ENCODE measurements at places on chromosomes 1 and 21.

GRCh38 chr1:150409504-150410362, 45.8 kb downstream of the RPRD2 start:
- no peak for DNase-seq

DNA sequence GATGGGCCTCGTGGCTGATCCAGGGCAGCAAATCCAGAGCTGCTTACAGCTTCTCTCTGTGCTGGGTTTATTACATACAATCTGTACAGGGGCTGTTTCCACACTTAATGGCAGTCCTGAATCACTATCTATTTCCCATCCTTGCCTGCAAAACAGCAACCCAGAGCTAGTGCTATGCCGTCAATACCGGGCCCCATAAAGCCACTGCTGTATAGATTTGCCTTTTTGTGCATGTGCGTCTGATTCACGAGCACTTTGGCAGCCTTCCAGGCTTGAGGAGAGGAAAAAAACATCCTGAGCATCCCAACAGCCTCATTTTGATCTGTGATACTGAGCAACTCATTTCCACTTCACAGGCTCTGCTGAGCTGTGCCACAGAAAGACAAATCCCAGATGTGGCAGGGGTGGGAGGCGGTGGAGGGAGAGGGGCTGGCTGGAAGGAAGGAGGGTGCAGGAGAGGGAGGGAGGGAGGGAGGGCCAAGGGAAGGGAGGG, 65.2 kb upstream of the TARBP1 start:
- DNase-seq: peak; percentile 95

- no peak for DNase-seq
Measured at GRCh38 chr1:175186433-175187160, 6.0 kb downstream of the KIAA0040 start.

DNA sequence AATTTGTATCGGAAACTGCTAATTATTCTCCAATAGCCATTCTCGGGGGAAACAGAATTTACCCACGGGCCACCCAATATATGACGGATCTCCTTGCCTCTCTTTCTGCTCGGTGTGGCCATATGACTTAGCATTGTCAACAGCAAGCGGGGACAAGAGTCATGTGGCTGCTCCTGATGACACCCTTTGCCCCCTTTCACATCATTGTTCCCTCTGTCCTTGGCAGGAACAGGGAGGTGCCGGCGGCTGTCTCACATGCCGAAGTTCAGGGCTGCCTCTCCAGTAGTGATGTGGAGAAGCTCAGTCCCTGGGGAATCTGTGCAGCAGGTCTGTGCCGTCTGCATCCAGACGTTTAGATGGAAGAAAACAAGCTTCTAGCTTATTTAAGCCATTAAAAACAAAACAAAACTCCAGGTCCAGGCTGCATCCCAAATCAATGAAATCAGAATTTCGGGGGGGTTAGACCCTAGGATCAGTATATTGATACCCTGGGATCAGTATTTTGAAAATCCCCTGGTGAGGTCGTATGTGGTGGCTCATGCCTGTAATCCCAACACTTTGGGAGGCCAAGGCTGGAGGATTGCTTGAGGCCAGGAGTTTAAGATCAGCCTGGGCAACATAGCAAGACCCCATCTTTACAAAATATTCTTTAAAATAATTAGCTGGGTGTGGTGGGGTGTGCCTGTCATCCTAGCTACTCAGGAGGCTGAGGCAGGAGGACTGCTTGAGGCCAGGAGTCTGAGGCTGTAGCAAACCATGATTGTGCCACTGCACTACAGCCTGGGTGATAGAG, 10.8 kb downstream of the MYOM3 start:
- DNase-seq: no peak

- no peak for DNase-seq
Measured at GRCh38 chr1:205441716-205442050, 14.2 kb downstream of the BLACAT1 start.

DNA sequence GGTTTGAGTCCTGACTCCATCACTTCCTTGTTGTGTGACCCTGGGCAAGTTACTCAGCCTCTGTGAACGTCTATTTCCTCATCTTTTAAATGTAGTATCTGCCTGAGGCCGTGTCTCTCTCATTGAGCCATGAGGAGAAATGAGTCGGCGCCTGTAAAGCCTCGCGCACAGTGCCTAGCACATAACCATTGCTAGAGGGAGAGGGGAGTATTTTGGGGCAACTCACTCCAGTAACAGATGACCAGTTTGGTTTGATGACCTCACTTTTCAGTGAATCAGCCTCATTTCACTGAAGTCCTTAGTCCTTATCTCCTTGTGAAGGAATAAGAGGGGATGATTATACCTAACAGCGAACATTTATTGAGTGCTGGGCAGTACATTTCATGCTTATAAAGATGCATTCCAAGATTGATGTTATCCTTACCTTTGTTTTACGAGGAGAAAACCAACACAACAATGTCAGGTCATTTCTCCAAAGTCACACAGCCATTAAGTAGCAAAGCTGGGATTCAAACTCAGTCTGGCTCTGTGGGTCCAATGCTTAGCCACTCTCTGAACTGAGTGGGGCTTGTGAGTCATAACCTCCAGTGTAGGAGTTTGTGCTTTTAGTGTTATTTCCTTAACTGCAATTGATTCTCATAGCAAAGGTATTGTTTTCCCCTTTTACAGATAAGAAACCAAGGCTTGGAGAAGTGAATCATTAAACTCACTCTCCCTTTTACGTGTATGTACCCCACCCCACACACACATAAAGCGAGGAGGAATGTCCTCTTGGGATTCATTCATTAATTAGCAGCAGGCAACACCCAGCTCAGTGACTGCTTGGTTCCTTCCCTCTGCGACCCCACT, 25.9 kb downstream of the KCNC4 start:
- DNase-seq: peak; percentile 18

DNA sequence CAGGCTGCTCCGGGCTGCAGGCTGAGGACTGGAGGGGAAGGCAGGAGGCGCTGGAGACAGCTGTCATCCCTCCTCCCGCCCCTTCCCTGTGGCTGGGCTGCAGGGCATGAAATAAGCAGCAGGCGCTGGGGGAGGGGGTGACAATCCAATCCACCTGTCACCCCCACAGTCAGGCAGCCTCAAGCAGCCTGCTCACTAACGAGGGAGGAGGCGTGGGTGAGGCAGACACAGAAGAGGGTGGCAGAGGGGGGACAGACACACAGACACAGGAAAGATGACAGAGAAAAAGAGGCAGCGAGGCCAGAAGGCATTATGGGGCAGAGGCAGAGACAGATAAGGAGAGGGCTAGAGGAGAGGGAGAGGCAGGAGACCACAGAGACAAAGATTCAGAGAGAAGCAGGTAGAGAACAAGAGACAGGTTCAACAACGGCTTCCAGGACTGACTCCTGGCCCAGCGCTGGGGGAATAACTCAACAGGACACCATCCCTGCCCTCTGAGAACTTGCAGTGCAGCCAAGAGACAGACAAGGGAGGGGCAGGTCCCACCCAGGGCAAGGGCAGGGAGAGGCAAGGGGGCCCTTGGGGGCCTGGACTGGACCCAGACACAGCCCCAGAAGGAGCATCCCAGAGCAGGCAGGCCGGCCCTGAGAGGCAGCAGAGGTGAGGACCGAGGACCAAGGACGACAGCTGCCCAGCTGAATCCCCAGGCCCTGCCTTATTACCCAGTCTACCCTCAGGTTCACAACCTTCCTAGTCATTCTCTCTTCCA, 11.2 kb downstream of the MEF2D start:
- DNase-seq: no peak

DNA sequence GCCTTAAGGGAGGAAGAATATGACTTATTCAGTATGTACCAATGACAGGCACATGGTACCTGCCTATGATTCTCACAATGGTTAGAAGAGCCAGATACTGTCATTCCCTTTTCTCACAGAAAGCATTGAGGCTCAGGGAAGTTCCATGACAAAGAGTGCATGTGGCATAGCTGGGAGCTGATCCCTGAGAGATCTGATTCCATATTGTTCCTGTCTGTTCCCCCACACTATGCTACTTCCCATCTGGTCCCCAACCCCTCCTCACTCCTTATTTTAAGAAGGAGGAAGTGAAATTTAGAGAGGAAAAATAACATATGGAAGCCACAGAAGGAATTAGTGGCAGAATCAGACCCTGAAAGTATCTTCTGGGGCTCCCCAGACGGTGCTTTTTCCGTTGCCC, 500.0 kb downstream of the PLPP3 start:
- no peak for DNase-seq

DNA sequence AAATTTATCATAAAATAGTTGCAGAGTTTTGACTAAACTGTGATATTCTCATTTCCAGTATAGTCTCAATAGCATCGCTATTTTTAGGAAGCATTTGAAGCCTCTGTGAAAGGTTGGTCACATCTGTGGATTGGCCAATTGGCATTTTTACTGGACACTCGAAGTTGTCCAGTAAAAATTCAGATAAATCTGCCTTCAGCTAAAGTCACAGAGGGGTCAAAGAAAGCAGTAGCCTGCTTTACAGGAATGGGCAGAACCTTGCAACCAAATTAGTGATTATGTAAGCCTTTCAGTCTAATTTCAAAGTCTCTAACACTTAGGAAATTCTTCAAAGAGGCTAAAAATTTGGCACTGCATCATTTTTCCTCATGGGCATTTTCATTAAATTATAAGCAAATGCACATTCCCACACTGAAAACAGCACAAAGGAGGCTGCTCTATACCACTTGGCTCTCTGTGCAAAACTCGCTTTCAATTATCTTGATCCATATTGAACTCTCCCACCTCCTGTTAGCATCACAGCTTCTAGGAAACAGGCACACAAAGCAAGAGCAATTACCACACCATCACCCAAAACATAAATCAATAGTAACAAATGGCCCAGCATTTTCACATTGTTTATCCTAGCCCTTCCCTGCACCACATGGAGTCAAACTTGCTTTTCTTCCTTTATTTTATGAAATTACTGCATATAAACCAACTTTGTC, 318.5 kb upstream of the DUSP10 start:
- DNase-seq: no peak

GRCh38 chr1:205009670-205010069, 33.3 kb upstream of the CNTN2 start:
- no peak for DNase-seq

DNA sequence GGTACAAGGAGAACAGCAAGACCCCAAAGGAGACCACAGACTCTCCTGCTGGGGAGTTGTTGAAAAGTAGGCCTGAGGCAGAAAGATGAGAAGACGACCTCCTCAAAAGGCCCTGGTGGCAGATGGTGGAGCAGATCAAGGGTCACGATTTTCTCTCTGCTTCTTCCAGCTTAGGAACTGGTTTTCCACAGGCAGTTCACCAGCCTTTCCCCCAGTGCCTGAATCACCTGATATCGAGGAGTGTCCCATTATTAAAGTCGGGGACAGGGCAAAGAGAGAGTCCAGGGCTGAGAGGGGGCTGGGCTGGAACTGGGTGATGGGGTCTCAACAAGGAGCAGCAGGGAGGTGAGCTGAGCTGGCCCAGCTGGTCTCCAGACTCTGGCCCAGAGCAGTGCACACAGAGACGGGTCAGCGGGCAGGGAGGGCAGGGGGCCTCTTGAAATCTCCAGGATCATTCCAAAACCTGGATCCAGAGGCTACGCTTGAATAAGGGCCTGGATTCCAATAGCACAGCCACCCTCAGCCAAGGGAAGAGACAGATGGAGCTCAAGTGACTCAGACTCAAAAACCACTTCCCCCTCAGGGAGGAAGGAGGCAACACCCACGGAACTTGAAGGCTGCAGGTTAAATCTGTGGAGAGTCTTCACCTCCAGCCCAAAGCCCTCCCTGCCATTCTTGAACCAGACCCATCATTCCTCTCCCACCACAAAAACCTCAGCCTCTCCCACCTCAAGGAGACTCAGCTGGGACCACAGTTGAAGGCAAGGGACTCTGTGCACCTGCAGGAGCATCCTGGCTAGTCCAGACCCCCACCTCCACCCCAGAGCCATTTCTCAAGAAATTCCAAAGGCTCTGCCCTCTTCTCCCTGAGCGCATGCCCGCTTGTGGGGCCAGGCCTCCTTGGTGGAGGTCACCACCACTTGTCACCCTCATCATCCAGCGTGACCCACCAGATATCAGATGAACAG, at the start of gene S100A5:
Gene S100A5 (minus strand): TSS at position 541 of the 968 bp plus-strand sequence. CDS start 743 bp downstream, outside the sequence.
- DNase-seq: no peak

DNA sequence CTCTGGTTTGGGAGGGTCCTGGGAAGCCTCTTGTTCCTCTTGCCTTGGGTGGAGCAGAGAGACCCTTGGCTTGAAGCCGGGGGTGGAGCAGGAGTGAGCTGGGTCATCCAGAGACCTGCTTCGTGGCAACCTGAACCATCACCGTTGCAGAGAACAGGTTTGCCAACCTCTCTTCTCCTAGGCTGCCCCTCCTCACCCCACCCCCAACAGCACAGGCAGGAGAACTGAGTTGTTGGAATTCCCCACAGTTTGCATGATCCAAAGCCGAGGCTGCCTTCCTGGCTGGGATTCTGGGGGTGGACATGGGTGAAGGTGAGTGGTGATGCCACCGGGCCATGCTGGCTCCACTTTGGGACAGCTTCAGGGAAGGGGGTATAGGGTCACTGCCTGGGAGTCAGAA, 2.2 kb downstream of the WNT4 start:
- no peak for DNase-seq

DNA sequence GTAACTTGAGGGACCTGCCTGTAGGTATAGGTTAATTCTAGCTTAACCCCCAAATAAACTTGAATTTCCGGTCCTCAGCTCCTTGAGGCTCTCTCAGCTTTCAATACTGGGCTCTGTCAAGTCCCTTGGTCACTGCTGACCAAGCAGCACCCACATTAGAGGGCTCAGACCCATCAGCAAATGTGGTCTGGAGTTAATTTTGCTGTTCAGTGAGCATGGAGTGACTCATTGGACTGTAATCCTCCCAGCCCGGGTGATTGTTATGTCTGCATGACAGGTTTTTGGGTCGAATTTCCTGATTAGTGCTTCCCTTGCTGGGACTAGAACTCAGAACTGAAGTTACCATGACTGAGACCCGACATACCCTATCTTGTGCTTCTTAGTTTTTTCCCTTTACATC, 130.6 kb downstream of the URB2 start:
- DNase-seq: peak; percentile 75

GRCh38 chr1:52978045-52978444, 51.0 kb downstream of the SCP2 start:
- DNase-seq: no peak

- DNase-seq: no peak
Measured at GRCh38 chr1:206907304-206907991, 10.2 kb downstream of the IL24 start.

DNA sequence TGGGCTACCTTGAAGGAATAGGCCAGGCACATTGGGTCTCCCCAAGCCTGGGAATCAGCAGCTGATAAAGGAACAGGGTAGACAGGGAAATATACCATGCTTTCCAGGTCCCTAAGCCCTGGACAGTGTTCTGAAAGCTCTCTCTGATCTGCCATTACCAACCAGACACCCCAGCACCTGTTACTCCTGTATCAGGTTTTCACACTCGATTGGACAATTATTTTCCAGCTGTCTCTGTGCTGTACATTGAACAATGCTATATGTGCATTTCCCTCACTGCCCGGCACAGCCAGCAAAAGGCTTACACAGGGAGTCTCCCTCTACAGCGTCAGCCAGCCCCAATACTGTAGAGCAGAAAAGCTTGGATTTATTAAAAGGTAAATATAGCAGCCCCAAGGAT, 4.7 kb downstream of the CFAP45 start:
- DNase-seq: no peak

DNA sequence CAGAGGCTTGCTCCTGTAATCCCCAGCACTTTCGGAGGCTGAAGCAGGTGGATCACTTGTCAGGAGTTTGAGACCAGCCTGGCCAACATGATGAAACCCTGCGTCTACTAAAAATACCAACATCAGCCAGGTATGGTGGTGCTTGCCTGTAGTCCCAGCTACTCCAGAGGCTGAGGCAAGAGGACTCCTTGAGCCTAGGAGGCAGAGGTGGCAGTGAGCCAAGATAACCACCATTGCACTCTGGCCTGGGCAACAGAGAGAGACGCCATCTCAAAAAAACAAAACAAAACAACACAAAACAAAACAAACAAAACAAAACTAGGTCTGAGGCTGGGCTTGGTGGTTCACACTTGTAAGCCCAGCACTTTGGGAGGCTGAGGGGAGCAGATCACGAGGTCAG, 38.7 kb upstream of the RAP1GAP start:
- no peak for DNase-seq
